ENCODE measurements at places on chromosomes 5 and 9.

DNA sequence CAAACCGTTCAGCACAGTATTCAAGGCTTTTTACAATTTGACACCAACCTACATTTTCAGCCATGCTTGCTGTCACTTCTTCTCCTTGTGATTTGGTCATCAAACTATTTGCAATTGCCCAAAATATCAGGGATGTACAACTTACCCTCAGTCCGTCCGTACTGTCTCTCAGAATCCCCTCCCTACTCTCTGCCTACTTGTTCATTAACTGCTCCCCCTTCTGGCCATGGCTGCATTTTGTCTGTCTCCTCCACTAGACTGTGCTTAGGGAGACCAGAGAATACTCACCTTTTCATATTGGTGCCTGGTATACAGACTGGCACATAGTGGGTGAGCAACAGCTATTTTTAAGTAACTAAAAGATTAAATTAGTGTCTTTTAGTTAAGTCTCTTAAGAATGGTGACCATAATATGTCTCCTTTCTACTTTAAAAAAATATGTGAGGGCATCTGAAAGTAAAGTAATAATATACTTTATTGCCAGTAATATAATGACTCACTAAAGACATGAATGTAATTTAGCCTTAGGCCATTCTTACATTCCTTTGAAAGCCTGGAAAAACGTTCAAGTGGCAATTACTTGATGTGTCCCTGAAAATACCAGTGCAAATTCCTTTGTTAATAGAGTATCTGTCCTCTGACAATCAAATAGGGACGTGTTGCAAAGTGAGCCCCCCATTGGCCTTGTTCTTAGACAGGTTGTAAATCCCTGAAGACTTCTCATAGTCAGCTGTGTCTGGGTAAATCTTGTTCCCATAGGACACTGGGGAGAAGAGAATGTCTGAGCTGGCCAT, 27.8 kb downstream of the PRLR start:
- peak; percentile 58 for DNase-seq

- DNase-seq = peak; percentile 60
Measured at GRCh38 chr5:110371725-110372041, 354.8 kb downstream of the TMEM232 start.

DNA sequence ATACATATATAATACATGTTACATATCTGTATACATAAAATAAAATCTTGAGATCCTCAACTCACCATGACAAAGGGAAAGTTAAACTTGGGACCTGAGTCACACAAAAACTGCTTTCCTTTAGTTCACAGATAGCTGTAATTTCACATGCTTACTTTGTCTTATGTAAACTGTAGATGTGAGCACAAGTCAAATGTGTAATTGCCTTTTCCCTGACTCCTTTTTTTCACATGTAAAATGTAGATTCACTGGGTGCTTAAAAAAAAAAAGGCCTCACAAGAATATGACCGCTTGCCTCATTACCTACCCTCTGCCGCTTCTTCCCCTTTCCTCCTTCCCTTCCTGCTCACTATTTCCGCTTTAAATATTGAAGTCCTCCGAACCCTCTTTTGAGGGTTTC, 21.9 kb upstream of the FAM169A start:
- DNase-seq = no peak

DNA sequence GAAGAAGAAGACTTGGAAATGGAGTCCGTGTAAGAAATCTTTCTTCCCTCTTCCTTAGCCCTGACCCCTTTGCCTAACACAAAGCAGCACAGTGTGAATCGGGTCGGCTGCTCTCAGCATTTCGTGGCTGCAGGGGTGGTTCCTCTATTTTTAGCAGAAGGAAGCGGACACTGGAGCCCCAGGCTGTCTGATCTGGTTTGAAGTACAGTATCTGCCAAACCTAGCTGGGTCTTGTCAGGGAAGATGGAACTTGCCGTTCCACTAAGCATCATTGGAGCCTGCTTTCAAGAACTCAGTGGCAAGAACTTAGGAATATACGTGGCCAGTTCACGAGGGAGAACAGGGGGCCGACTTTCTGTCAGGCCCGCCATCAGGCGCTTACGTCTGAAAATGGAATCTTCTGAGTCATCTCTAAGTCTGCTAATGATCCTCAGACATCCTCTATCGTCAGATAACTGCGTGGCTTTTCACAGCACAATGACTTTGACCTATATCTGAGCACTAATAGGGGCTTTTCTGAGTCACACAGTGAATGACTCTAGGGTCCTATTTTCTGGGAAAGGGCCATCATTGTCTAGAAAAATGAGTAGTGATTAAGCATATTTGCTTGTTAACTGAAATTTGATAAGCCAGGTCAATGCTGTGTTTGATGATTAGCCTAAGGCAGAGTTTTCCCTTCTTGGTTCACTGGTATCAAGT, 43.3 kb upstream of the NCS1 start:
- peak; percentile 93 for DNase-seq

GRCh38 chr9:2016408-2017330, 1.5 kb downstream of the SMARCA2 start:
- DNase-seq = peak; percentile 84

DNA sequence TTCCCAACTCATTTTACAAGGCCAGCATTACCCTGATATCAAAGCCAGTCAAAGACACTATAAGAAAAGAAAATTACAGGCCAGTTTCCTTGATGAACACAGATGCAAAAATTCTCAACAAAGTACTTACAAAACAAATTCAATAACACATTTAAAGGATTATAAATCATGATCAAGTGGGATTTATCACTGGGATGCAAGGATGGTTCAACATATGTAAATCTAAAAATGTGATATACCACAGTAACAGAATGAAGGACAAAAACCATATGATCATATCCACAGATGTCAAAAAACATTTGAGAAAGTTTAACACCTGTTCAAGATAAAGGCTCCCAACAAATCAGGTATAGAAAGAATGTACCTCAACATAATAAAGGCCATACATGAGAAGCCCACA, 130.6 kb downstream of the NDUFS4 start:
- no peak for DNase-seq

- DNase-seq = no peak
Measured at GRCh38 chr5:172751761-172752510, 19.1 kb downstream of the DUSP1 start.

- DNase-seq = no peak
Measured at GRCh38 chr9:112890106-112891081, at the start of gene SLC46A2. SLC46A2 (minus strand) TSS chr9:112890876; CDS start chr9:112890681, 195 bp downstream.

DNA sequence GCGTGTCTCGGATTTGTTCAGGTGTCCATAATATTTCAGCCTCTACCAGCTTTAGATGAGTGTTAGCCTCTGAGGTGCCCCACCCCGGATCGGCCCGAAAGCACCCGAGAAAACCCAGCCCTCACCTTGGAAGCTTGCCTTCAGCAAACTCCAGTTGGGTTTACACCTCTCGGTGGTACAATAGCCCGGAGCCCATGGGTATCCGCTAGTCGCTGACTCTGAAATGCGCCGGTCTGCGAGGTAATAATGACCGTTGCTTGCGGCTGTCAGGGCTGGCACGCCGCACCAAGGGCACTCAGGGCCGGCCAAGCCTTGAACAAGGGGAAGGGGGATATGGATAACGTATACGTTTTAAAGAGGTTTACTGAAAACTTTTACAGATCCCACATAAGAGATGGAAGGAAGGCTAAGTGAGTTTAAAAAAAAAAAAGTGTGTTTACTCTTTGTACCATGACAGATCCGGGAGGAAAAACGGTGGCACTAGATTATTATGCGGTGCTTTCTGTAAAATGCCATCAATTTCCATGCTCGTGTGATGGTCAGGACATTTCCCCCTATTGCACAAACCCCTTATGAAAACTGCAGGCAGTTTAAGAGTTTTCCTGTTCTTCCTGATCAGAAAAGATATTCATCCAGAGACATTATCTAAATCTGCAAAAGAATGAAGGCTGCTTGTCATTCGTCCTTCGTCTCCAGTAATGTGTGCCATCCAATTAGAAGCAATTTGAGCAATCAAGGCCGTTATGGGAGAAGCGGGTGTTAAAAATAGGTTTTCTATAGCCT, 124.2 kb downstream of the TMEM161B start:
- no peak for DNase-seq

DNA sequence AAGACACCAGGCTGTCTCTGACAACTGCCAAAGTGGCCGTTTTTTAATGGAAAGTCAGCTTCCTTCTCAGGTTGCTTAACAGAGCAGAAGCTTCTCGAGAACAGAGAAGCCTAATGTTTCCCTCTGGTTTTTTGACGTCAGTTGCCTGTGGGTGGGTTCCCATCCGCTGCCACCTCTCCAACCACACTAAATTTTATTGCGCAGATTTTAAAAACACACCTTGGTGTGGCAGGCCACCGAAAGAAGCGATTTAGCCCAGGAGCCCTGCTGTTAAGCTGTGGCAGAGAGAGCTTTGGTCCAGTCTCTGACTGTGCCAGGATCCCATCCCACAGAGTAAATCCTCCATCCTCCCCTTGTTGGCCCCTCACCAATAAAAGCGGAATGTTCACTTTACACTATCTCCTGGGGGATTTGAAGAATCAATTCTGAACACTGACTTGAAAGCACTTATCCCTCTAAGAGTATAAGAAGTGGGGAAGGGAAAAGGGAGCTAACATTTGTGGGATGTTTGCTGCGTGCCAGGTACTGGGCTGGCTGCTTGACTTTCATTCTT, 181.6 kb downstream of the AOPEP start:
- no peak for DNase-seq

GRCh38 chr5:134561871-134562296, 36.4 kb downstream of the JADE2 start:
- peak; percentile 52 for DNase-seq

- no peak for DNase-seq
Measured at GRCh38 chr9:25684321-25684720, 6.1 kb upstream of the TUSC1 start.

DNA sequence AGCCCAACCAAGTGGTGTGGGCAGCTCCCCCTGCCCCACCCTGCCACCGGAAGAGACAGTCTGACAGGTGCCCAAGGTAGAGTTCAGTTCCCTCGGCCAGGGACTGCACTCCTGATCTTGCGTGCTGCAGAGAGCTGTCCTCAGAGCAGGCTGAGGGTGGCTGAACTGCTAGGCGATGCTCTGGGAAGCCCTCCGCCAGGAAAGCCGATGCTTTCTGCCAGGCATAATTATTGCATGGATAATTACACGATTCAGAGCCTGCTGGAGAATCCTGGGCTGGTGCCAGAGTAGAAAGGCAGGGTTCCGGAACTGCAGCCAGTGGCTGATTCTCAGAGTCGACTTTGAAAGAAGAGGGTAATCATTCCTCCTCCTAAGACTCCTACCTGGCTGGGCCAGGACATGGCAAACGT, 19.3 kb downstream of the KCNIP1 start:
- no peak for DNase-seq

DNA sequence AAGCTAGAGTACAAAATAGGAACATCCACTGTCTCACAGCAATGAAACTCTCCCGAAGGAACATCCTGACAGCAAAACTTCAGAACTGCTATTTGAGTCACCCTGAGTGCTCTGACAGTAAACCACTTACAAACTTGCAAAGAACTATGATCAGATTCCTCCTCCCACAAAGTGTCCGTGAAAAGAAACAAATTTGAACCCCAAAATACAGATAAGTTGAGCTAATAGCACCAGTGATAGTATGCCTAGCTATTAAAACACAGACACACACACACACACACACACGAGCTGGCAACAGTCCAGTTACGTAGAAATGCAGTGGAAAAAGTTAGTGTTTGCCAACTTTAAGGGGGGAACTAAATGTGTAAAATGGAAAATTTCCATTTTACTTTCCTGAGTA, 3.1 kb upstream of the GLIS3 start:
- no peak for DNase-seq

DNA sequence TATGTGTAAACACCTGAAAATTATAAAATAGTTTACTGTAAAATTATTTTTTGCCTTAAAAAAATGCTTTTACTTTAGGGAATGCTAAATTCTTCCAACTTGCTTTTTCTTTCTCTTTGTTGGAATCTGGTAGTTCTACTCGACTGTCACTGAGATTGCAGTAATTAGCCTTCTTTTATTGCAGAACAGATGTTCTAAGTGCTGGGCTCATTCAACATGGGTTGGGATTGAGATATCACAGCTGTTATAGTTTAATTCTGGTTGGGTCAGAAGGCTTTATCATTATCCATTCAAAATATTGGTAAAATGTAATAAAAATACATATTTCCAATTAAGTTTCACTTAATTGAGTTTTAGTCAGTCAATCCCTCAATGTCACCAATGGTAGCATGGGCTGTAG, 686.7 kb downstream of the CDH18 start:
- no peak for DNase-seq

GRCh38 chr5:95940758-95941682, 20.6 kb downstream of the ELL2 start:
- no peak for DNase-seq

DNA sequence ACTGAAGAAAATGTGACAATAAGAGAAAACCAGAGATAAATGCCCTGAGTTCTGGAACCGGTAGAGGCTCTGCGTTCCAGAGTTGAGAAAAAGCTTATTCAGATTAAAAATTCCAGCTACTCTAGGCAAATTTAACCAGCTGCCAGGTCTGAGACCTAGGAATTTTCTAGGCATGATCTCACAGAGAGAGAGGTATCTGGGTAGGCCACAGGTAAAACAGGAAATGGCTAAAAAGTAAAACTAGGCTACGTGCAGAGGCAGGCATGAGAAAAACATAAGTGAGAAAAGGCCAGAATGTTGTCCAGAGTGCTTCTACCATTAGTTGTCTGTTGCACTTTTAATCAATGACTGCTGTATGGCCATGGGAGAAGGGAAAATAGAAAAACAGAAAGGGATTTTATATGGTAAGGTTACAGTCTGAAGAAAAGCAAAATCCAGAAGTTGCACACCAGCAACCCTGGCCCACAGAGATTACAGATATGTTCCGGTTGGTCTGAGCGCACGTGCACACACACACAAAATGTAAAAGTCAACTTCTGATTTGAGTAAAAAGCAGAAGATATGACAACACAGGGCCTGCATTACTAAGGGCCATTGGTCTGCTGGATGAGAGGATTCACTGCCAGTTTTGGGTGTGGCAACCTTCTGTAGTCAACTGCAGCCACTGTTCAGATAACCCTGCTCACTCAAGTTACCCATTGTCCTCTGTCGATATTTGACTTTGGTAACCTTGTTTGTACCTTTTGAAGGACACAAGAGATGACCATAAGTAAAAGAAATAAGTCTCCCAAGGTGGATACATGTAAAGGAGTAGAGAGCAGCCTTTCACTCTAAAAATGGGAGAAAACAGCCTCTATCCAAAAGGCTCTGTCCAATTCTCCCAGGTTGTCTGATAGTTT, 266.0 kb downstream of the DTWD2 start:
- DNase-seq = peak; percentile 3

GRCh38 chr9:89654025-89654662, 49.3 kb downstream of the GADD45G start:
- no peak for DNase-seq

GRCh38 chr5:14174230-14174636, 31.1 kb downstream of the TRIO start:
- DNase-seq = peak; percentile 56

GRCh38 chr5:132687995-132688394, 14.2 kb downstream of the IL4 start:
- DNase-seq = no peak

- DNase-seq = no peak
Measured at GRCh38 chr9:121663591-121663990, 12.2 kb downstream of the DAB2IP start.

- no peak for DNase-seq
Measured at GRCh38 chr5:138972230-138972629, 97.1 kb upstream of the LRRTM2 start.

GRCh38 chr5:121640298-121640697, 211.4 kb upstream of the FTMT start:
- no peak for DNase-seq
